ENCODE measurements at places on chromosomes 11 and 22.

DNA sequence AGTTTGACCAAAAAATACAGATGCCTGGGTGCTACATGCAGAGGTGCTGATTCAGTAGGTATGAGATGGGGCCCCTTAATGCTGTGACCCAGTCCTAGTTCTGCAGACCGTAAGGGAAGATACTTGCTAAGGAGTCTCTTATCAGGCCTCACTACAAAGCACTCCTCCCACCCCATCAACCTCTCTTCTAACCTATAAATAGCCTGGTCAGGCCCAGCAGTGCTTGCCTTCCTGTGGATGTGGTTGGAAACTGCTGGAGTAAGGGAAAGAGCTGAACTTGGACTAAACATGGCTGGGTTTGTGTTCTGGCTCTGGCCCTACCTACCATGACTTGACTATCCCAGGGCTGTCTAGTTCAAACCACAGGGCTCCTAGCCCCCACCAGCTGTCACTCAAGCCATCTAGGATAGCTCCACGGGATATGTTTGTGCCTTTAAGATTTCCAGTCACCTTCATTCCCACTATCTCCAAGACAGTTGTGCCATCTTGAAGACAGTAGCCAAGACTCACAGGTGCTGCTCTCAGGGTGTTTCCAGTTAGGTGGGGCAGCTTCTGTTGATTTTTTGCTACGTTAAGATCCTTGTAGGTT lies 9.5 kb upstream of the DKK3 start:
- DNase-seq: no peak

GRCh38 chr11:86934926-86935579 lies 20.1 kb downstream of the FZD4 start:
- no peak for DNase-seq

GRCh38 chr11:75293903-75294302 lies 53.3 kb downstream of the TPBGL start:
- no peak for DNase-seq

DNA sequence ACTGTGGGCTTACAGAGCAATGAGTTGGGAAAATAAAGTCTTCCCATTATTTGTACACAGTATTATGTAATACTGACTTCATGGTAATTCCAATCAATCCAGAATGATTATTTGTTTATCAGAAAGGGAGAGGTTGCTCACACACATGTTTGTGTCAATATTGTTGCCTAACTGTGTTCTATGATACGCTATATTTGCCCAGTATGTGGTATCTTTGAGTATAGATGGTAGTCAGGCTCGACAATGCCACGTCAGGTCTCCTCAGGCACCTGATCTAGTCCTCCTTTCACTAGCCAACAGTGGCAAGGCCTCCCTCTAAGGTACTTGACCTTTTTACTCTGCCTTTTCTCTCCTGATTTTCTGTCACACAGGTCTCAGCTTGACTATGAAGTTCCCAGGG lies 5.3 kb downstream of the DNHD1 start:
- DNase-seq: no peak

DNA sequence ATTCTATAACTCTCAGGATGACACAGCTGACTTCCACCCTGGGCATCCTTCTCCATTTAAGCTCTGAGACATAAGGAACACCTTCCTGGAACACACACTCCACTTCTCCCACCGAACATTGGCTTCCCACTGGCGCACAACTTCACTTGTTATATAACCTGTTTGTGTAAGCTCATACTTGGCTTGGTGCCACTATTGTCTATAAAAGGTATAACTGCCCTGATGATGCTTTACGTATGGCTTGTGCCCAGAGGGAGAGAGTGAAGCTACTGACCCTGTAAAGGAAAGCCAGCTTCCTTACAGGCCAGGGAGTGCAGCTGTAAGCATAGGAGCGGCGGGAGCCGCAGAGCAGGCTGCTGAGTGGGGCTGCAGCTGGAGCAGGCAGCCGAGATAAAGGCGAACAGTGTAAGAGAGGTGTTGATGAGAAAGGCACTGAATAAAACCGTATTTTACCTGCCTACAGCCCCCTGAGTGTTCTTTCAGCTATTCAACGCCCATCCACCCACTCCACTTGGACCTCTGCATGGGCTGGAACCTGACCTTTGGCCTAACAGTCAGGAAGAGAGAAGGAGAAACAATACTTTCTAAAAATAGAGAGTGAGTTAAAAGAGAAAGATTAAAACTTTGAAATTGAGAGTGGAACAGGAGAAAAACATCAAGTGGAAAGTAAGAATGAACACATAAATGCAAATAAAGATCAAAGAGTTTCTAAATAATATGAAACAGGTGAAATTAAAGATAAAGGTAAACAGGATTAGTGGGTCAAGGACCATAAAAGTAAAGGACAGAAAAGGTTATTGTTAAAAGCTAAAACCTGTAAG lies 252.1 kb upstream of the ARHGAP42 start:
- DNase-seq: no peak

- no peak for DNase-seq
Observed at GRCh38 chr11:73186294-73186850, 31.7 kb upstream of the P2RY2 start.

DNA sequence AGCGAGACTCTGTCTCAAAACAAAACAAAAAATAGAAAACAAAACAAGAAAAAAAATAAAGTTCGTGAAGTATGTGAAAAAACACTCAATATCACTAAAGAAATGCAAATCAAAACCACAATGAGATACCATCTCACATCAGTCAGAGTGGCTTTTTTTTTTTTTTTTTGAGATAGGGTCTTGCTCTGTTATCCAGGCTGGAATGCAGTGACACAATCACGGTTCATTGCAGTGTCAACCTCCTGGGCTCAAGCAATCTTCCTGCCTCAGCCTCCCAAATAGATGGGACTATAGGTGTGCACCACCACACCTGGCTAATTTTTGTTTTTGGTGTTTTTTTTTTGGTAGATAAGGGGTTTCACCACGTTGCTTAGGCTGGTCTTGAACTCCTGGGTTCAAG lies 37.5 kb downstream of the ATG16L2 start:
- no peak for DNase-seq

GRCh38 chr22:37545703-37546436 lies 14.4 kb upstream of the CDC42EP1 start:
- peak; percentile 77 for DNase-seq

- DNase-seq: no peak
Observed at GRCh38 chr22:30031764-30032455, 48.4 kb upstream of the HORMAD2 start.

DNA sequence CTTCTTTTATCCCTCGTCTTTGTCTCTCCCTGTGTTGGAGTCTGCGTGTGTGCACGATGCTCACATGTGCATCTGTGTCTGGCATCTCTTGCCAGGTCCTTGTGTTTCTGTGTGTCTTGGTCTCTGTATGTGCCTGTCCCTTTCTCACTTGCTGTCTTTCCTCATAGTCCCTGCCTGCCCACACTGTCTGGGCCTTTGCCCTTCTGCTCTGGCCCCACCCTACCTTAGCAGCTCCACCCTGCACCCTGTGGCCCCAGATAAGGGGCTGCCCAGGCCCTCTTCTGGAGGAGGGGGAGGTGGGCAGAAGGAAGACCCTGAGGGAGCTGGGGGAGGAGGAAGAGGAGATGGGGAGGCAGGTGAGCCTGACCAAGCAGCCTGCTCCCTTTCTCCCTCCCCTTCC lies 2.8 kb downstream of the EHBP1L1 start:
- DNase-seq: no peak

- DNase-seq: no peak
Observed at GRCh38 chr11:95335989-95336388, 105.0 kb upstream of the SESN3 start.

- DNase-seq: no peak
Observed at GRCh38 chr22:40181323-40181722, 3.6 kb downstream of the TNRC6B start.

DNA sequence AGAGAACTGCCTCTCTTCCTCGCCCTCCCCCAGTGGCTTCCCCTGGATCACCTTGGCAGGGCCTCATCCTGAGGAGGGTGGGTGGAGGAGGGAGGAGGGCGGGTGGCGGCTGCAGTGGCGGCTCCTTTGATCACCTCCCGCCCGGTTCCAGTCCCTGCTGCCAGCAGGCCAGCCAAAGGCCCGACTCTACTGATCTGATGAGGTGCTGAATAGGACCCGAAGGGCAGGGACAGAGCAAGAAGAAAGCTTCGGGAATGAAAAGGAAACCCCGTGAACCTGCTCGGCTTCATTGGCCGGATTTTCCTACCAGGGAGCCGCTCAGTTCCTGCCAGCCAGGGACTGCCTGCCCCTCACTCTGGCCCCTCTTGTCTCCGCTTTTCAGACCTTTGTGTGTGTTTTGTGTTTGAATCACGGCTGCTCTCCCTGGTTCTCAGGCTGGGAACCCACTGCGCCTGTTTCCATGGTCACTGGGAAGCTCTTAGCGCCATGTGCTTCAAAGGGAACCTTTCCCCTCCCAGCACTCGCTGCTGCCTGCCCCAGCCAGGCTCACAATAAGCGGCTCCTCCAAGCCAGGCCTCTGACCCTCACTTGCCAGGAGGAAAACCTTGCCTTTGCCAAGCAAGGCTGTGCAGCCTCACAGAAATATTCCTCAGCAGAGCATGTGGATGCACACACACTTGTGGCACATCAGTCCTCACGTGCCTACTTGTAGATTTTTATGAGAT lies 56.8 kb downstream of the C22orf31 start:
- DNase-seq: peak; percentile 88

- no peak for DNase-seq
Observed at GRCh38 chr11:96074551-96075310, 150.8 kb upstream of the MTMR2 start.

DNA sequence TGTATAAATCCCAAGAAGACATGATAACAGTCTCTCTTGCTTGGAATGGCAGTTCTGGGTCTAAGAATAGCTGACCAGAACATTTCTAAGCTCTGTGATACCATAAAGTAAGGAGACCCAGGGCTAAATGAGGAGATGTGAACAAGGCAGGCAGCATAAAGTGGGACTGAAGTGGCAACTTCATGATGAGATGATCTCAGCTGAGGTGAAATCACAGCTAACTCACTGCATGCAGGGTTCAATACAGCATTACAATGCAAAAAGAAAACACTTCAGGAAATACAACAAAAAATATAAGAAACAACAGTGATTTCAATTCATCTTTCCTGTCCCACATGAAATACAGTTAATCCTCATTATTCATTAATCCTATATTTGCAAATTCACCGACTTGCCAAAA lies 44.6 kb downstream of the MRE11 start:
- no peak for DNase-seq

DNA sequence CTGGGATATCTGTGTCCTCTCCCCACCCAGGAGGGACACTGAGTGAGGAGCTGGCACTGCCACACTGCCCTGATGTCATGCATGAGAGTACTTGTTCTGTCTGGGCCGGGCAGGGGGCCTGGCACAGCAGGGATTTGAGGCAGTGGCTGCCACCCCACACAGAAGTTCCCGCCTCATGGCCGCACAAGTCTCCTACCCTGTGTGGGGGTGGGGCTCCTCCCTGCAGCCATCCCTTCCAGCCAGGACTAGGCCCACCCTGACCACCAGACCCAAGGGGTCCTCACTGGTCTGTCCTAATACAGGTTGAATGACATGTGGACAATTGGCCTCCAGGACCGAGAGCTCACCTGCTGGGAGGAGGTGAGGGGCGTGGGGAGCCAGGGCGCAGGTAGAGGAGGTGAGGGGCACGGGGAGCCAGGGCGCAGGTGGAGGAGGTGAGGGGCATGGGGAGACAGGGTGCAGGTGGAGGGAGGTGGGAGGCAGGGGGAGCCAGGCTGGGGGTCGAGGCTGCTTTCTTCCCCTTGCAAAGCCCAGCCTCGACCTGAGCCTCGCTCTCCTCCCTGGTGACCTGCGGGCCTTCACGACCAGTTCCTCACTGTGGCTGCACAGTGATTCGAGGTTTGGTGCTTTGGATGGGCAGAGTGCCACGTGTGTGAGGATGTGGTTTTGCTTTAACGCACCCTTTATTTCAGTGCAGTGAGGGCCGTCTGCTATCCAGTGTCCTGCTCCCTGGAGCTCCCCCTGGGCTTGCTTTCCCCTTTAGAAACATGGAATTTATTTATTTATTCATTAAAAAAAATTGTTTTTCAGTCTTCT lies 7.4 kb downstream of the LZTR1 start:
- DNase-seq: no peak

DNA sequence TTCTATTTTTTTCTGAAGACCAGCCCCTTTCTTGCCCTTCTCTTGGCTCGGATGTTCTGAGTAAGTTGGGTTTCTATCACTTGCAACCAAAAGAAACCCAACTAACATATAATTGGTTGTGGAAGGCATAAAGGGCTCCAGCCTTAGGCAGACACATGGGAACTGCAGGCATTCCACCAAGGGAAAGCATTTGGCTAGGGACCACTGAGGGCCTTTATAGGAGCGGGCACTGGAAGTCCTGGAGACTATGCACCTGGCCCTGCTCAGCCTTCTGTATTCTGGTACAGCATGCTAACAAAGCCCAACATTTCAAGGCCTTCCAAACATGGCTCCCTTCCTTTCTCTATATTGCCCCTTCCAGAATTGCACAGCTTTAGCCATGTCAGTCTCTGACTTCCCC lies 17.6 kb upstream of the LMO1 start:
- DNase-seq: no peak

GRCh38 chr11:10076458-10077141 lies 217.4 kb downstream of the SBF2 start:
- DNase-seq: no peak

DNA sequence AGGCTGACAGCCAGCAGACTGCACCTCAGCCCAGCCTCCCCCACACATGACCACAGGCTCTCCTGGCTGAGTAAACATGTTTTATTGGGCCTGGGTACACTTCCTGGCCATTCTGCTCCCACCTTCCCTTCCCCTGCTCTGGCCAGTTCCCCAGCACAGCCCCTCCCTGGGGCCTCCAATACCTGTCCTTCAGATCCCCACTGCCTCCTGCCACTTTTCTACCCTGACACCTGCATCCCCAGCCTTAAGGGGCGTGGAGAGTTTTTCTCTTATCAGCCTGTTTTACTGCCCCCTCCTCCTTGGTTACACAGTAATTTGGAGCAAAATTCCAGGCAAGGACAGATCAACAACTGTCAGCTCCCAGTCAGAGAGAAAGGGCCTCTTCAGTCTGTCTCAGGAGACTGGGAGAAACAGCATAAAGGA lies at the start of gene ISX:
Gene ISX, plus strand, starts transcription at position 363 of the 423 bp plus-strand sequence. CDS start 930 bp downstream, outside the sequence.
- no peak for DNase-seq

DNA sequence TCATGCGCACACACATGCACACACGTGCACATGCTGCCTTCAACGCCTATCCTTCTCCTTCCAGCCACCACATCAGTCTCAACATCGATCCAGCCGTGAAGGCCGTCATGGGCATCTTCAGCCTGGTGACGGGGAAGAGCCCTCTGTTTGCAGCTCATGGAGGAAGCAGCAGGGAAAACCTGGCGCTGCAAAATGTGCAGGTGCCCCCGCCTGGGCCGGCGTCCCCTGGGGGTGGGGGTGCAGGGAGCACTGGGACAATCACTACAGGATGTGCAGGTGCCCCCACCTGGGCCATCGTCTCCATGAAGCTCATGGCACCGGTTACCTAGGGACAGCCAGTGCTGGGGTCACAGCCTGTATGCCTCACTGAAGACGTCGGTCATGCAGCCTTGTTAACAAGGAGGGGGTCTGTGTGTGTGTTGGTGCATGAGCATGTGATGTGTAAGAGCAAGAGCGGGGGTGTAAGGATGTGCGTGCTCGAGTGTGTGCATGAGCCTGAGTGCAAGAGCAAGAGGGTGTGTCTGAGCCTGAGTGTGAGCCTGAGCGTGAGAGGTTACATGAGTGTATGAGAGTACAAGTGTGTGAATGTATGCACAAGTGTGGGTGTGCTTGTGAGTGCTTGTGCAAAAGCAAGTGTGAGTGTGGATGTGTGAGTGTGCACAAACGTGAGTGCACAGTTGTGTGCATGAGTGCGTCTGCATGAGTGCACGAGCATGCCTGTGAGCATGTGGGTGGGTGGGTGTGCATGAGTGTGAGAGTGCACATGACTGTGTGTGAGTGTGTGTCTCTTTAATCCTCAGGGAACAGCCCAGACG lies 31.5 kb downstream of the NADSYN1 start:
- DNase-seq: no peak

- DNase-seq: no peak
Observed at GRCh38 chr22:21106000-21106399, 60.3 kb downstream of the LRRC74B start.

- no peak for DNase-seq
Observed at GRCh38 chr11:110772863-110773262, 60.6 kb upstream of the ARHGAP20 start.

Measured in neuronal stem cell (in vitro differentiated cells).